Fibroblast of skin of left quadriceps (primary cell): ENCODE measurements at places on chromosomes 3 and 15.

- DNase-seq = no peak
These were observed 43.4 kb downstream of the EEFSEC start for GRCh38 chr3:128196647-128197046.

- DNase-seq = peak; percentile 75
These were observed 27.1 kb upstream of the SLC30A4 start for GRCh38 chr15:45549541-45550220.

DNA sequence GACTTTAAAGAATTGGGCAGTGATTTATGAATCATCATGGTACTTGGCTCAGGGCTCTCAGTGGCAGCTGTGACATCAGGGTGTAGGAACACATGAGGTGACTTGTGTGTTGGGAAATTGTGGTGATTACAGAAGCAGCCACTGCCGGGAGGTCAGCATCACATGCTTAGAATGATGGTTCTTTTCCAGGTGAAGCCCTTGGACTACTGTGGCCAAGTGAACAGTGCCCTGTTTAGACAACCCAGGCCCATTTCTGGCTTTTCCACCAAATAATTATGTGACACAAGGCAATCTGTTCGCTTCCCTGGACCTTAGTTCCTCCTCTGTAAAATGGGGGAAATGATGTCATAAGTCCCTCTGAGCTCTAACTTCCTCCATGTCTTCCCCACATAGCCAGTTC, 139.7 kb upstream of the ROPN1 start:
- DNase-seq = no peak

- DNase-seq = peak; percentile 16
These were observed at the start of gene MELTF for GRCh38 chr3:197029511-197030167. Gene MELTF (minus strand): TSS chr3:197029817. CDS start chr3:197029702, 115 bp downstream.

GRCh38 chr15:71501344-71502076, 308.8 kb upstream of the NR2E3 start:
- no peak for DNase-seq

DNA sequence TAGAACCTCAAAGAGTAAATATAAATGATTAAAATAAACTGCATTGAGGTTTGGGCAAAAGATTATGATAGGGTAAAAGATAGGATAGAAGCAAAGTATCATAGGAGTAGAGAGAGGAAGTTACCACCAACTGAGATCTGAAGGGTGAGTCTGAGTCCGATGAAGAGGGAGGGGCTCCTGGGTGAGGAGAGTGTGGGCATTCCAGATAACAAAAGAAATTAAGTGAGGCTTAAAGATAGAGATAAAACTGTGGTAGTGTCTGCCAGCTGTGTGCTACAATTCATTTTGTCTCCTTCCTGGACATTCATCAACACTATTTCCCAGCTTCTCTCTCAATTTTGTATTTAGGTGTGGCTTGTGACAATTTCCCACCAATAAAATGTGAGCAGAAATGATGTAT, 343.0 kb upstream of the PLSCR5 start:
- DNase-seq = no peak

- DNase-seq = peak; percentile 5
These were observed 23.4 kb downstream of the SACM1L start for GRCh38 chr3:45712434-45713110.

- no peak for DNase-seq
These were observed 660 bp downstream of the ZNF106 start for GRCh38 chr15:42490291-42490670.
